HCT116 (cell line): ENCODE measurements at places on chromosomes 6 and 20. TPM values are rescaled to one million over a fixed set of nuclear protein-coding genes. Genes with fewer than 3 reads are reported as not detected.
A peak's percentile ranks its signal among the peaks of the same experiment; 100 is the strongest.

ELOVL2 gene
- total RNA-seq, result 0.07 TPM

LINC00237 gene
- total RNA-seq, result not detected

RFX6 gene
- not detected for total RNA-seq

C20orf204 gene
- 2.5 TPM for total RNA-seq

CCM2L gene
- total RNA-seq, result 1.4 TPM

DNAAF9 gene
- 4.6 TPM for total RNA-seq

TAAR2 gene
- total RNA-seq, result not detected

EDN3 gene
- not detected for total RNA-seq

CALHM4 gene
- total RNA-seq, result not detected

CTCFL gene
- total RNA-seq, result 0.34 TPM

EFCAB8 gene
- total RNA-seq, result 0.42 TPM

SLC12A5 gene
- 1.9 TPM for total RNA-seq

EYA2 gene
- total RNA-seq, result not detected

- H3K27me3 ChIP-seq, result no peaks in the 10 kb centered on the region
- H3K4me1 ChIP-seq, result peaks cover 22% of the 10 kb centered on the region
- peak; percentile 41 for DNase-seq
- peak within 1 kb of the TSS; percentile 60; the same call in 1 of the 2 replicates for H3K27ac ChIP-seq
- H3K36me3 ChIP-seq, result 0 out of 2 replicates have a peak, but pooled peaks cover 2% of the 10 kb centered on the region
These were observed at the start of gene GABBR1 for GRCh38 chr6:29632789-29633533. GABBR1 (minus strand) TSS chr6:29633183; CDS start chr6:29632385, 798 bp downstream.

DNA sequence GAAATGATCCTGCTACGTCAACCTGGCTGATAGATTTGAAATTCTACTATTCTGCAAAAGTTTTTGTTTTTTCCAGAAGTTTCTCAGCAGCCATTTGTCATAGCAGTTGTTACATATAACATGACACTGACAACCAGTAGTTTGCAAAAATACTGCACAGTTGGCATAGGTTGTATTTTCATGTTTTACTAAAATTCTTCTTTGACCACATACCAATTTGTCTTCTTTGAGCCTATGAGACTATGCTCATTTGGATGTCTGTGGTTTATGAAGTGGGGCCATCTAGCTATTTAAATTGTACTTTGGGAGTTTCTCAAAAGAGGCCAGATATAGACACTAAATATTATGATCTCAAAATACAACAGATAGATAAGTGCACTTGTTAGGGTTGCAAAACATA, 104.9 kb upstream of the PREP start:
- no peak for DNase-seq
- no peaks in the 10 kb centered on the region for H3K27me3 ChIP-seq
- no peak overlapping the region for H3K27ac ChIP-seq
- no peaks in the 10 kb centered on the region for H3K36me3 ChIP-seq
- no peaks in the 10 kb centered on the region for H3K4me1 ChIP-seq

DNA sequence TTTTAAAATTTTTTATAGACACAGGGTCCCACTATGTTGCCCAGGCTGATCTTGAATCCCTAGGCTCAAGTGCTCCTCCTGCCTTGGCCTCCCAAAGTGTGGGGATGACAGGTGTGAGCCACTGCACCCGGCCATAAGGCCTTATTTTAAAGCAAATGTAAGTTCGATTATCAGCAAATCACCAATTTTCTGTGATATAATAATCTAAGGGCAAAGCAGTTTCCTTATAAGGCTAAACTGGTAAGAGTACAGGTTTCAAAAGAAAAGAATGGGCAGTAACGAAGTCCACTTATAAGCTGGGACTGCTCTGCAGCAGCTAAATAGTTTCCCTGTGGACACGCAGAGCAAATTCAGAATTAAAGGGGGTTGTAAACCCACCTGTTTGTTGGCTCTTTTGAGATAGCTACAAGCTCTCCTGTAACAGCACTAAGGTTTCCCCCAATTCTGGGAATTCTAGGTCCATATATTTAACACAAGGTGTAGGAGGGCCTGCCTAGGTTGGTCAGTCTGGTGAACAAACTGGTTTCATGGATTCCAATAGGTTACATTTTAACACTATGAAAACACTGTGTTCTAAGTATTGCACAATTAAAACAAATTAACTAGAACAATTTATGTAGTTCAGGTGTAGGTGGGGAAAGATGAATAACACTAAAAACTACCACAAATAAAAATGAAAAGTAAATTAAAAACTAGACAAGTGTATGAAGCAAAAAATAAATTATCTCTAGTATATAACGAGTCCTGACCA, 26.3 kb downstream of the LHFPL5 start:
- H3K4me3 ChIP-seq, result no peak overlapping the region
- DNase-seq, result no peak
- H3K27ac ChIP-seq, result no peak overlapping the region
- H3K4me1 ChIP-seq, result no peaks in the 10 kb centered on the region

- peak overlapping the region; percentile 59; the same call in 1 of the 2 replicates for H3K27ac ChIP-seq
- H3K27me3 ChIP-seq, result no peaks in the 10 kb centered on the region
- DNase-seq, result no peak
- peaks cover 3% of the 10 kb centered on the region; the same call in 1 of the 2 replicates for H3K36me3 ChIP-seq
- peaks cover 9% of the 10 kb centered on the region; the same call in 1 of the 2 replicates for H3K4me1 ChIP-seq
- peak overlapping the region; percentile 77 for H3K4me3 ChIP-seq
These were observed 693 bp downstream of the HLA-F start for GRCh38 chr6:29723666-29724588.

- no peaks in the 10 kb centered on the region for H3K4me1 ChIP-seq
- H3K4me3 ChIP-seq, result no peak overlapping the region
- H3K36me3 ChIP-seq, result no peaks in the 10 kb centered on the region
- H3K27ac ChIP-seq, result no peak overlapping the region
- DNase-seq, result no peak
- H3K27me3 ChIP-seq, result peaks cover 43% of the 10 kb centered on the region
These were observed 67.9 kb upstream of the DOK5 start for GRCh38 chr20:54407459-54407858.

- no peaks in the 10 kb centered on the region for H3K36me3 ChIP-seq
- no peak overlapping the region for H3K4me3 ChIP-seq
- 0 out of 2 replicates have a peak, but pooled peaks cover 6% of the 10 kb centered on the region for H3K27me3 ChIP-seq
These were observed 264.4 kb upstream of the SULF2 start for GRCh38 chr20:48049641-48050040.

GRCh38 chr6:106973836-106974335, 643 bp downstream of the CD24 start:
- H3K27me3 ChIP-seq, result no peaks in the 10 kb centered on the region
- peaks cover 5% of the 10 kb centered on the region; the same call in 1 of the 2 replicates for H3K4me1 ChIP-seq
- peak overlapping the region; percentile 37; the same call in 1 of the 2 replicates for H3K4me3 ChIP-seq
- DNase-seq, result no peak
- no peaks in the 10 kb centered on the region for H3K36me3 ChIP-seq
- H3K27ac ChIP-seq, result no peak overlapping the region; the same call in 1 of the 2 replicates

GRCh38 chr6:139003751-139004150, 15.7 kb upstream of the REPS1 start:
- no peaks in the 10 kb centered on the region for H3K27me3 ChIP-seq
- H3K4me3 ChIP-seq, result no peak overlapping the region
- DNase-seq, result no peak
- no peak overlapping the region for H3K27ac ChIP-seq

DNA sequence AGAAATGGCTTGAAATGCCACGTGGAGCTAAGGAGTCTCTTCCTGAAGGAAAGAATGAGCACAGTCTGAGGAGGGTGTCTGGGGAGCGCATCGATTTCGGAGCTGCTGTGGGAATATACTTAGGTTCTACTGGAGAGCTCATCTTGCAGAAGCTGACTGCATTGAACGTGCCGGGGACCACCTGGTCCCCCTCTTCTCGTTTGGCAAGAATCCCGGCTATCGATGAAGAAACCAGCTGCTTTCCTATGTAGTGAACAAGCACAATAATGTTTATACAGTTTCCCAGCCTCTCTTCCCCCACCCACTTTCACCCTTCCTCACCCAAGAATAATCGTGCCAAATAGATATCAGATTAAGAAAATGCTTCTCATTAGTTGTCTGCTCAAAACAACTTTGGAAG, 242.5 kb downstream of the PACRG start:
- no peak overlapping the region for H3K27ac ChIP-seq
- no peak for DNase-seq
- H3K4me1 ChIP-seq, result peaks cover 4% of the 10 kb centered on the region
- H3K27me3 ChIP-seq, result no peaks in the 10 kb centered on the region
- no peaks in the 10 kb centered on the region for H3K36me3 ChIP-seq

GRCh38 chr6:154916857-154917256, 78.3 kb upstream of the TIAM2 start:
- H3K27me3 ChIP-seq, result no peaks in the 10 kb centered on the region
- no peaks in the 10 kb centered on the region for H3K4me1 ChIP-seq
- H3K4me3 ChIP-seq, result no peak overlapping the region
- no peak overlapping the region for H3K27ac ChIP-seq
- DNase-seq, result no peak

DNA sequence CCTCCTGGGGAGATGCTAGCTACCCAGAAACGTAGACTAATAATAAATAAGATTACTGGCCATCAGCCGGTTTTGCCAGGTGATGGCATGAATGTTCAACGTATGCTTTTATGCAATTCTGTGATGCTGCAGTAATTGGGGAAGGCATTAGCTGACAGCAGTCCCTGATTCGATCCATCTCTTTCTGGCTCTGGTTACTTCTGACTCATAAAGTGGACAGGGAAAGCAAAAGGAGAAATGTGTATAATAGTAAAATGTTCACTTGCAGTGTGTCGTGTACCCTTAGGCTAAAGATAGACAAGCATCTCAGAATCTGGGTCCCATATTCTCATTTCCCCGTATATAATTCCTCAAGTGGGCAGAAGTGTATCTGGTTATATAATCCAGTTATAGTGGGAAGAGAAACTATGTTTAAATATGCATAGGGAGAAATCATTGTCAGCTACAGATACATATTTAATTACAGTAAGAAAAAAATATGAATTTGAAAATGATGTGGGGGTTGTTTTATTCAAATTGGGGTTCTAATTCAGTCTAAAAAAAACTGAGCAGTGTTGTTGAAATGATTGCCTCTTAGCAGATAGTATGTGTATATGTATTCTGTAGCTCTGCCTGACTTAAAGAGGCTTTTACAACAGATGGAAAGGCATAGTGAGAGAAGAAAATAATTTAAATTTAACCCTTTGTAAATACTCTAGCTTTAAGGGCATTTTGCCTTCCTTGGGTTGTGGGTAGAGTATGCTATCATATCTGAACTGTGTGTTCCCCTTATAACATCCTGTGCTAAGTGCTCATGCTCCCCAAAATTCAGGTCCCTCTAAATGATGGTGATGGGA, 40.6 kb downstream of the DOK5 start:
- no peak overlapping the region for H3K4me3 ChIP-seq
- H3K36me3 ChIP-seq, result no peaks in the 10 kb centered on the region
- no peaks in the 10 kb centered on the region for H3K4me1 ChIP-seq
- peaks cover 3% of the 10 kb centered on the region; the same call in 1 of the 2 replicates for H3K27me3 ChIP-seq
- DNase-seq, result no peak

GRCh38 chr6:130776287-130776925, 50.8 kb upstream of the SMLR1 start:
- DNase-seq, result no peak
- no peaks in the 10 kb centered on the region for H3K4me1 ChIP-seq
- H3K27ac ChIP-seq, result no peak overlapping the region
- no peak overlapping the region for H3K4me3 ChIP-seq

DNA sequence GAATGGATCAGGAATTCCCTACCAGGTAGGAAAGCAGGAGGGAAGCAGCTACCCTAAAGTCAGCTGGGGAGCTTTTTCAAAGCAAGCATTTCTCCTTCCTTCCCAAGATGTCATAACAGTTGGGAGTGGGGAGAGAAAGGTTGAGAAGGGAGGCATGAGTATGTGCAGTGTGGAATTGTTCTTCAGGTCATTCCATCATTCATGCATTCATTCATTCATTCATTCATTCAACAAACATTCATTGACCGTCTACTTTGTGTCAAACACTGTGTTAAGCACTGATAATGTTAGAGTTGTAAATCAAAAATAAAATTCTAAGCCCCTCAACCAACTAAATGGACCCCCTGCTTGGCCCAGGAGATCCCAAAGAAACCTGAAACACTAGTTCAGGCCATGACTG, 49.2 kb upstream of the FAM184A start:
- peaks cover 66% of the 10 kb centered on the region for H3K4me1 ChIP-seq
- no peaks in the 10 kb centered on the region for H3K36me3 ChIP-seq
- no peak overlapping the region for H3K4me3 ChIP-seq
- no peaks in the 10 kb centered on the region for H3K27me3 ChIP-seq
- no peak overlapping the region for H3K27ac ChIP-seq

DNA sequence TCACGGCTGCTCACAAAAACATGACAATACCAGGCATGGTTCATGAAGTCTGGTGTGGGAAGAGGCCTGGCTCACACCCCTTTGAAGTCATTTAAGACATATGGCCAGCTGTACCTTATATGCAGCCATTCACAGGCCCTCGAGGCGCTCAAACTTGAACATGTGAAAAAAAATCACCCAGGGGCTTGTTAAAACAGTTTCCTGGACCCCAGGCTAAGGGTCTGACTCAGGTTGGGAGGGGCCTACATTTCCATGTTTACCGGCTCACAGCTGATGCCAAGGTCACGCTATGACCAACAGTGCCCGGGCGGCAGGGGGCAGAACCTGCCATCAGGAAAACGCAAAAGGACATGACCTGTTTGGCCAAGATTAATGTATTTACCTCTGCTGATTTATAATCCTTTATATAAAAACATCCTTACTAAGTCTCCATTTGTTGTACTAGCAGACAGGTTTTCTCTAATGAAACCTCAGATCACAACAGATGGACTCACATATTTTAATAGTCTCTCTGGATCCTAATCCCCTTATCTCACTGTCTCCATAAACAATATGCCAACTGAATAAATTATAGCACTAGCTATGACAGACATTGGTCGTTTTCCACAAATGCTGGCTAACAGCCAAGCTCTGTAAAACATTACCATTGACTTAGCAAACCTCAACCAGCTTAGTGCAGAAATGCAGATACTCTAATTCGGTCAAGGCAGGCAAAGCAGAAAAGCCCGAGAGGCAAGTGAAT, 19.9 kb downstream of the EZR start:
- no peak for DNase-seq
- peak overlapping the region; percentile 57 for H3K27ac ChIP-seq
- H3K4me3 ChIP-seq, result no peak overlapping the region
- H3K36me3 ChIP-seq, result no peaks in the 10 kb centered on the region; the same call in 1 of the 2 replicates
- peaks cover 94% of the 10 kb centered on the region for H3K4me1 ChIP-seq

GRCh38 chr6:157555455-157556143, 174.6 kb downstream of the ZDHHC14 start:
- no peak for DNase-seq
- no peak overlapping the region for H3K4me3 ChIP-seq
- no peaks in the 10 kb centered on the region for H3K27me3 ChIP-seq
- no peaks in the 10 kb centered on the region for H3K36me3 ChIP-seq

- no peak for DNase-seq
- peaks cover 6% of the 10 kb centered on the region for H3K36me3 ChIP-seq
- peaks cover 43% of the 10 kb centered on the region for H3K4me1 ChIP-seq
- no peak overlapping the region for H3K27ac ChIP-seq
- H3K4me3 ChIP-seq, result peak overlapping the region; percentile 79; the same call in 1 of the 2 replicates
These were observed 2.8 kb downstream of the CPNE1 start for GRCh38 chr20:35661908-35662307.

GRCh38 chr6:106244931-106245330, 80.6 kb downstream of the ATG5 start:
- no peak overlapping the region for H3K4me3 ChIP-seq
- no peaks in the 10 kb centered on the region for H3K27me3 ChIP-seq
- peaks cover 7% of the 10 kb centered on the region; the same call in 1 of the 2 replicates for H3K36me3 ChIP-seq
- DNase-seq, result no peak
- H3K27ac ChIP-seq, result no peak overlapping the region
- H3K4me1 ChIP-seq, result no peaks in the 10 kb centered on the region
